ENCODE measurements at places on chromosomes 11 and 22.

DNA sequence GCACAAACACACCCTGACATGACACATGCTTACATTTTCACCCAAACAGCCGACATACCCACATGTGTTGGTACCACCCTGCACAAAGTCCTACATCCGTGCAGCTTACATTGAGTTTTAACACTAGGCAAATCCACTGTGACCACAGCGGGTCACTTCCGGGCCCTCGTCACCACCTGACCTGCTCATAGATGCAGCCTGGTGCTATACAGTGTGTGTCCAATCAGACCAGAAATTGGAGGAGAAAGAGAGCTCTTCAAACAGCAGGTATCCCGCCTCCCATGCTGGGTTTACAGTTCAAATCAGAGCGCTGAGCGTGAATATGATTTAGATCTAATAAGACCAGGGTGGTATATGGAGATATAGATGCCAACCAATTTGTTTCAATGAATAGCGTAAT, 35.4 kb downstream of the PHF21B start:
- no peak for DNase-seq

GRCh38 chr11:123033895-123034294, 28.0 kb downstream of the HSPA8 start:
- DNase-seq = no peak

DNA sequence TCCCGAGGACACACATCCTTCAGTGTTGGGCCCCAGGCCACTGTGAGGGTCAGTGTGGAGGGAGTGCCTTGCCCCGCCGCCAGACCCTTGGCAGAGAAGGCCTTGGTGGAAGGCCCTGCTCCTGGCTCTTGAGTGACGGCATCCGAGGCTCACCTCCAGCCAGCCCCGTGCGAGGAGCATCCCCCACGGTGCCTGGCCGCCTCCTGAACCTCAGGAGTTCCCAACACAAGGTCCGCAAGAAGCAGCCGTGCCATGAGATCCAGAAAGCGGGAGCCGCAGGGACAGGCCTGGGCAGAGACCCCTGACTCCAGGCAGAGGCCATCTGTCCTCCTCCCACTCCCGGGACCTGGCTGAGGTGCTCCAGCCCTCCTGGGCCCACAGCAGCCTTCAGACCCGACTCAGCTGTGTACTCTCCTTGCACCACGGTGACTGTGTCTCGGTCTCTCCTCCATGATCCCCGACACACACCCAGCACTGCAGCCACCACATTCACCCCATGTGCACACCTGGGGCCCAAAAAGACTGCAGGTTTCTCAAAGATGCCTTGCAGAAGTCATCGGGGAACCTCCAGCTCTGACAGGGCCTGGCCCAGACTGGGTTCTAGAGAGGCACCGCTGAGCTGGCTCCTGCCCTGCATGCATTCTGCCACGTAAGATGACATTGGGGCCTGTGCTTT, 870.2 kb downstream of the BRD1 start:
- DNase-seq = no peak

- DNase-seq = no peak
Measured at GRCh38 chr11:79236541-79236971, 204.3 kb downstream of the TENM4 start.

DNA sequence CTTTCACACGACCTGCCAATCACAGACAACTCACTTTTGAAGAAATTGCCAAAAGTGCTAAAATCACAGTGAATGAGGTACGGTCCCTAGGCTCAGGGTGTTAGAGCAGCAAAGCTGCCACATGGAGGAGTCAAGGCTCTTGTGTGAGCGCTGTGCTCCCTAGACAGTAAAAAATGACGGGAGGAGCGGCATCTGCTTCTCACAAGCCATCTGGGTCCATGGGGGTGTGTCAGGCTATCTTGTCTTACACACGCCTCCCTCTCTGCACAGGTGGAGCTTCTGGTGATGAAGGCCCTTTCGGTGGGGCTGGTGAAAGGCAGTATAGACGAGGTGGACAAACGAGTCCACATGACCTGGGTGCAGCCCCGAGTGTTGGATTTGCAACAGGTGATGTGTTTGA, 14.8 kb downstream of the PSMD13 start:
- DNase-seq = no peak
